ENCODE measurements at places on chromosomes 1 and 21.

DNA sequence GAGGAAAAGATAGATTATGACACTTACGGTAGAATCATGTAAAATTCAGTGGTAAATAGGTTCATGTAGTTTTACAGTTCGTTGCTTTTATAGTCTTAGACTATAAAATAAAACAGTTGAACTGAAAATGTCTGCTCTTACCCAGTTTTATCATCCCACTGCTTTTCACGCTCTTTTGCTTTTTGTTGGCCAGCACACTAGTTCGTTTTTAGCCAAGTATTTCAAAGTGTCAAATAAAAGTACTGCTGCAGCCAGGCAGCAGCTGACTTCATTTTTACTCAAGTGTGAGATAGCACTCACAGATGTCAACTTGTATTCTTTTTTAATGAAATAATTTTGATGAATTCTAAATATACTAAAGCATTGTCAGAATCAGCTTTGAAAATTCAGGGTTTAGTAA, 18.5 kb upstream of the BTG3 start:
- no peak for DNase-seq

DNA sequence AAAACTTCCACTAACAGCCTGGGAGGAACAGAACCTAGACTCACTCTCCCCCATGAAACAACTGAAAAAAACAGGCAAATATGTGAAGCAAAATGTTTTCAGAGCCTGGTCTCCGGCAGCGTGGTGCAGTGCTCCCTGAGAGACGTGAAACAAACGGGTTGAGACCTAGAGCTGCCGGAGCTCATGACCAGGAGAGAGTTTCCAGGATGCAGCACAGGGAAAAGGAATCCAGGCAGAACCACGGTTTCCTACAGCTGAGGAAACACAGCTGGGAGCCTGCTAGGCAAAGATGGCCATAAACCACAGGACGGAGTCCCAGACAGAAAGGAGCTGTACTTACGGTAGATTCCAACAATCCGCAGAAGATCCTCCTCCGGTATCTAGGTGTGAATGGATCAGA, 20.2 kb upstream of the SLC19A1 start:
- DNase-seq = no peak

GRCh38 chr1:208670778-208671177, 426.6 kb upstream of the PLXNA2 start:
- DNase-seq = no peak

- DNase-seq = no peak
Measured at GRCh38 chr1:29539971-29540370, 303.6 kb downstream of the PTPRU start.

DNA sequence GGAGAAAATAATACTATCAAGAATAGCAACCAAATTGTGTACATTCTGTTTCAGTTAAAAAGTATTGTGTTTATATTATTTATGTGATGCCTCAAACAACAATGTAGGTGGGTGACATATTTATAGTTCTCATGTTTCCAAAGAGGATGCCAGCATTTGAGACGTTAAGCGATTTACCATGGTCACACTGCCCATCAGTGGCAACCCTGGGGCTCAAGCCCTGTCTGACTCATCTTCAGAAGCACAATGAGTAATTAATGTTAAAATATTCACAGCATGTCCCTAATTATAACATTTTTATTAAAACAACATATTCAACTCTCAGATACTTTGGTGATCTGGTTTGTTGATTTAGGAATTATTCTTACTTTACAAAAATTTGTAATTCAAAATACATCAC, 409.4 kb downstream of the BRINP3 start:
- no peak for DNase-seq

GRCh38 chr1:245873068-245873467, 634.0 kb downstream of the SMYD3 start:
- no peak for DNase-seq

GRCh38 chr1:97093741-97094140, 372.2 kb downstream of the PTBP2 start:
- DNase-seq = no peak
